ENCODE measurements at places on chromosomes 16 and 17.

DNA sequence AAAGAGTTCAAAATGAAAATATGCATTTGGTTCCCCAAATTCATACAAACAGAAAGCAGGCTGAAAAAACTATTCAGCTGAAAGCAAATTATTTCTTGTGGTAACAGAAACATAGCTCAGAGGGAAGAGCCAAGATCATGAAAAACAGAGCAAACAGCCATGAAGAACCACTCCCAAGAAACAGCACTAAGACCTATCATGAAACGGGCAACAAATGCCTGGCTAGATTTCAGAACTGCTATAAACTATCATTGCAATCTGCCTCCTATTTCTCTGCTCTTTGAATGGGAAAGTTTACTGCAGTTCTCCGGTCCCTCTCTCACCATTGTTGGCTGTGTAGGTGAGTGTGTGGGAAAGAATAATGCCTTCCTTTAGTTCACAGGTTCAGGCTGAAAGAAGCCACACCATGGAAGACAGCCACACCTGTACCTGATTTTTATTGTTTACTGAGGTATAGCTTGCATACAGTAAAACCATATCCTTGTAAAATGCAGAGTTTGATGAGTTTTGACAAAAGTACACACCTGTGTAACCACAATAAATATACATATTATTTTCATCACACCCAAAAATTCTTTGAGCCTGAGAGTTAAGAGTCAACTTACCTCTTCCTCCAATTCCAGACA, 48.2 kb downstream of the CEP112 start:
- DNase-seq, result no peak

DNA sequence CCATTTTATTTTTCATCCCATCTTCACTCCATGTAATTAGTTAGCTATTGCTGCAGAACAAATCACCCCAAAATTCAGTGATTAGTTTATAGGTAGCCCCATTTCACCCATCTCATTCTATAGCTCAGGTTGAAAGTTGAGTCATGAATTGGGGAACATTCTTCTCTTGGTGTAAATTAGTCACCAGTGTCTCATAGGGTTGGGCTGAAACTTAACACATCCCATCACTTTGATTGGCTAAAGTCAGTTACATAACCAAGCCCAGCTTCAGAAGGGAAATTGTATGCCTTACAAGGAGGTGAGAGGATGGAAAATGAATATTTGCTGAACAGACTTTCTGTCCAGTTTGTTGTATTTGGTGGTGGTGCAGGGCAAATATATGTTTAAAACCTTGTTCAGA, 477.5 kb downstream of the WWOX start:
- DNase-seq, result no peak

DNA sequence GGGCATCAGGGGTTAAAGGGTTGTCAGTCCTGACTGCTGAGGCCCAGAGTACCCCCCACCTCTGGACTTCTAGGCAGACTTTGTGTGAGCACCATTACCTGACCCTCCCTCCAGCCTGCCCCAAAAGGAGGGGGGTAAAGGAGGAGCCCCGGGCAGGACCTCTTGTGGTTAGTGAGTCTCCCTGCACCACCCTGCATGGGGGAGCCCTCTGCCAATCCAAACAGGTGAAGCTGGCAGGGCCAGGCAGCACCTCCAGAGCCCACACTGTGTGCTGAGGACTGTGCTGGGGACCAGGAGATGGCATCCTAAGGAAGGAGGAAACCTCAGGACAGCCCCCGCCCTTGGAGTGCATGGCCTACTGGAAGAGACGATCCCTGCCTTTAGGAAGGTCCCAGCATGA, 2.6 kb upstream of the KRT14 start:
- DNase-seq, result no peak

- DNase-seq, result no peak
Observed at GRCh38 chr17:63291258-63291657, 154.8 kb downstream of the CYB561 start.

GRCh38 chr17:4537451-4538235, 17.5 kb downstream of the MYBBP1A start:
- DNase-seq, result no peak

GRCh38 chr17:33709881-33710280, 416.8 kb upstream of the ASIC2 start:
- DNase-seq, result no peak

DNA sequence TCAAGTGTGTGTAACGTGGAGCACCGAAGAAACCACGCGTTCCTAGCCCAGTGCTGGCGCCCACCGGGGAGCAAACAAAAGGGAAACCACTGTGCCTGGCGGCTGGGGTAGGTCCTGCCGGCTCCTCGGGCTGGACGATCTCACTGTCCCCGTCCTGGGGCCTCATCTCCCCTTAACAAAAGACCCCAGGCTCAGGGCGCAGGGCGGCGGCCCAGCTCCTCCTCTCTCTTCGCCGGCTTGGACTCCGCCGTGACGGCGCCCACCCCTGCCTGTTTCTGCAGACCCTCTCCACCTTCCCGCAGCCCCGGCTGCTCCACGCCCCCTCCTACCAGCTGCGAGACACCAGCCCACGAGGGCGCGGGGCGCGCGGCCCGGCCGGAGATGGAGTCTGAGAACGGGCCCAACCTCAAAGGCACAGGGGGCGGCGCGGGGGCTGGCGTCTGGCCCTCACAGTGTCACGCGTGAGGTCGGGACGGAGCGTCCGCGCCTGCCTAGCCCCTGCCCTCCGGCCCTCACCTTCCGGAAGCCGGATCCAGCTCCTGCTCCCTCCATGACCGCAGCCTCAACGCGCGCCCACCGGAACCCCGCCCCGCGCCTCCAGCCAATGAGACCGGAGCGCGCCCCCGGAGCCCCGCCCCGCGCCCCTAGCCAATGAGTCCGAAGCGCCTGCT, at the start of gene CENPX:
TSS of gene CENPX (minus strand) at position 569 of the 671 bp plus-strand sequence. CDS start at position 552, 17 bp downstream.
- no peak for DNase-seq

GRCh38 chr17:70190959-70191805, 21.9 kb downstream of the KCNJ2 start:
- no peak for DNase-seq

DNA sequence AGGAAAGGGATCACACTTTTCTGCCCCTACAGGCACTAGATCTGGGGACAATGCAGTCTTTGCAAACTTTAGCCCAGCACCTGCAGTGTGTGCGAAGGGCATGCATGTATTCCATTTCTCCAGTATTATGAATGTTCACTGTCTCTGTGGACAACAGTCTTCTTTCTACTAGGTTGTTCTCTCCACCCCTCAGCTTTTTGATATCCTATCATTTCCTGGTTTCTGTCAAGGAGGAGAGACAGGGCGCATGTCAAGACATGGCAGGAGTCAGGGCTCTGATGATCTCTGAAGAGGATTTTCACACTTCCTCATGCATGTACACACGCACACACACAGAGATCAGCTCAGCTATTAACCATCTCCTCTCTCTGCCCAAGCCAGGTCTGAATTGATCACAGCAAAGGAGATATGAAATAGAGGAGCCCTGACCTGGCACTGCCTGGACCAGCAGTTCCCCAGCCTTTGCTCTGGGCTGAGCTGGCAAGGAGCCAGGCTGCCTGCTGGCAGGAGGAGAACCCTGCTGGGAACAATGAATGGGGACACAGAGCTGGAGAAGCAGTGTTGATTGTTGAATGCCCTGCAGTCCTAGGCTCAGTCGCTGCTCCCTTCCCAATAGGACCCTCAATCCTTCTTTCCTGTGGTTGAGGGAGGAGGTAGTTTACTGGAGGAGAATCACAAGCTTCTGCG, 2.6 kb downstream of the GPR179 start:
- no peak for DNase-seq

DNA sequence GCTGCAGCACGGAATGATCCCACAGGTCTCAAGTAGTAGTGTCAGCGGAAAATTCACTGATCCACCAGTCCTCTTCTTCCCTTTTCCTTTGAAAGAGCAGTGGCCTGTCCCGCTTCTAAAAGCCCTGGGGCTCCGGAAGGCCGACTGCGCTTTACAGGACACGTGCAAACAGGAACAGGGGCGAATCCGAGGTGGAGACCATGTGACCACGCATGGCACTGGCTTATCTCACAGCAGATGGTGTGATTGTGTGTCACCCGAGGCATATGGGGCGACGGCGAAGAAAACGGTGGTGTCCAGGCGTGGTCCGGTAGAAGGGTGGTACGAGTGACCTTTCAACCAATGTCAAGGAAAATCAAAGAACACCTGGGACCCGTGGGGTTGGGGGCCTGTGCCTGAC, 12.0 kb upstream of the KCNJ18 start:
- no peak for DNase-seq

DNA sequence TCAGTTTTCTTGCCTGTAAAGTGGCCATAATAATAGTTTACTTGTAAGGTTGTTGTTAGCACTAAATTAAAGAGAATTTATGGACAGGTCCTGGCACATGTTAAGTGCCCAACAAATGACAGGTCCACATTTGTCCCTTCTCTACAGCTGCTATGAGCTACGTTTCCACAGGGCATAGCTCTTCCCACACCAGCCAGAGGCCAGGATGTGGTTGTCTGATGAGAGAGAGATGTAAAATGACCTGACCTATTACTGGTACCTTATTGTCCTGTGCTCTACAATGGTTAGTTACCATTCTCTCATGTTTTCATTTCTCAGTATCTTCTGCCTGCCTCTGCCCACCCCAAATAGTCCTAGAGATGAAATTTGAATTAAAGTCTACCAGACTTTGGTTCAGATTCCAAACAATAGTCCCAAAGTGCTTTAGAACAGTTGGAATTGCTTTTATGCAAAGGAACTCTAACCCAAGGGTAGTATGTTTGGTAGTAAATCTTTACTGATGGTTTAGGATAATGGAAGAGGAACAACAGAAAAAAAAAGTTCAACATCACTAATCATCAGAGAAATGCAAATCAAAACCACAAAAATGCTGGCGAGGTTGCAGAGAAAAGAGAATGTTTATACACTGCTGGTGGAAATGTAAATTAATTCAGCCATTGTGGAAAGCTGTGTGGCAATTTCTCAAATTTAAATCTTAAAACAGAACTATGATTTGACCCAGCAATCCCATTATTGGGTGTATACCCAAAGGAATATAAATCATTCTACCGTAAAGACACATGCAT, 57.1 kb upstream of the ANKFN1 start:
- DNase-seq, result no peak

GRCh38 chr17:63555500-63556156, 5.4 kb downstream of the DCAF7 start:
- no peak for DNase-seq

DNA sequence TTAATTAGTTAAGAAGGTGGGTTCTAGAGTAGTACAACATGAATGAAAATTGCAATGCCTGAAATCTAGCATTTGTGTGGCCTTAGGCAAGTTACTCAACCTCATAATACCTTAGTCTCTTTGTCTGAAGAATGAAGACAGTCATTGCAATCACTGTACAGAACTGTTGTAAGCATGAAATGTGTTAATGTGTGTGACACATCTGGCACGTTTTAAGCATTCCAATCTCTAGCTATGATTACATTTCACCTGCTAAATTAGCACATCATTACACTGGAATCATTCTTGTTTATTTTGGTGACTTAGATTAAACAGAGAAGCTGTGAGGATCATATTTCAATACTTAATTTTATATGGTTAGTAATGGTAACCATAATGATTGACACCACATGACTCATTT, 629.7 kb upstream of the KIF2B start:
- no peak for DNase-seq

DNA sequence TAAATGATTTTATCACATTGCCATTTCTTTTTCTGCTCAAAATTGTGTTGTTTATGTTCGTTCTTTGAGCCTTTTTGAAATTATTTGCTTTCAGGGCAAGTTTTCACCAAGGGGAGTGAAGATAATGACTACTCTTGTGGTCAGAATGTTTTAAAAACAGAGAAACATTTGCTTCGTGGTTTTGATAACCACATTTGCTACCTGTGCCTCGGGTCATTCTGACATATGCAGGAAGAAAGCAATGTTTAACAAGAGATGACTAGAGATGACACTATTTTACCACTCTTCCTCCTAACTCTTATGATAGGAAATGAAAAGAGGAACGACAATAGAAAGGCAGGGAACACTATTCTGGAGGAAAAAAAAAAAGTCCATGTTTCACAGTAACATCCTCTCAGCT, 1496.5 kb upstream of the GOT2 start:
- DNase-seq, result no peak

- no peak for DNase-seq
Observed at GRCh38 chr17:67283731-67284516, 38.9 kb upstream of the HELZ start.

- no peak for DNase-seq
Observed at GRCh38 chr16:27152121-27152520, 51.2 kb upstream of the KDM8 start.

DNA sequence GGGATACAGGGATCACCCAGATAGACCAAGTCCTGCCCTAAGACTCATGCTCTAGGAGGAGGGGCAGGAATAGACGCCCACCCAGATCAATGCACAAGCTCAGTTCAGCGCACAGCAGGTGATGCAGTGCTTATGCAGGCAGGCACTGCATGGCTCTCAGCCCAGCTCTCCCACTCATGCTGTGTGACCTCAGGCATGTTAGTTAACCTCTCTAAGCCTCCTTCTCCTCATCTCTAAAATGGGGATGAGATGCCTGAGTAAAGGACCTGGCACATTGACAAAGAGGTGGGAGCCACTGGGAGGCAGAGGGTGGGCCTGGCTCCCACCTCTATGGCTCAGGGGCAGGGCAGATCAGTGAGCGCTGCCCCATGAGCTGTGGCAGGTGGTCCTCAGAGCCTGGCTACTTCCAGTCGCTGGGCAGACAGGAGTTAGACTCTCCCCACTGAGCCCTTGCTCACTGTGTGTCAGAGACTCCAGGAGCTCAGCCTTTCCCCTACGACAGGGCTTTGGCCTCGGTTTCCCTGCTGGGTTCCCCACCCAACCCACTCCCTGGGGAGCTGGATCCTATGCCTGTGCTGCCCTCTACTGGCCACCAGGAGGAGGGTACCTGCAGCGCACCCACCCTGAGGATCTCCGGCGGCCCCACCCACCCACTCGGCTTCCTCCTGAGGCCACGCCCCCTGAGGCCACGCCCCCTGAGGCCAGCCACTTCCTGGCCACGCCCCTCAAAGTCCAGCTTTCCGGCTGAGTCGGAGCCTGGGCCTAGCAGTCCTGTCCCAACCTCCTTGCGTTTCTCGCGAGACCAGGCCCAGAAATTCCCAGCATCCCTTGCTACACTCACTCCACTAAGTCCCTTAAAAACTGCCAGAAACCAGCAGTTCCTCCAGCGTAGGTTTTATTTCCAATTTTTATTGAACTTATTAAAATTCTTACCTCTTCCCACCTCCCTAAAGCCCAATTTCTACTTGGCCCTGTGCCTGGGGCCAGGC, 196.1 kb downstream of the GSG1L start:
- DNase-seq, result peak; percentile 7

GRCh38 chr17:60371818-60372510, 20.0 kb downstream of the USP32 start:
- DNase-seq, result no peak

DNA sequence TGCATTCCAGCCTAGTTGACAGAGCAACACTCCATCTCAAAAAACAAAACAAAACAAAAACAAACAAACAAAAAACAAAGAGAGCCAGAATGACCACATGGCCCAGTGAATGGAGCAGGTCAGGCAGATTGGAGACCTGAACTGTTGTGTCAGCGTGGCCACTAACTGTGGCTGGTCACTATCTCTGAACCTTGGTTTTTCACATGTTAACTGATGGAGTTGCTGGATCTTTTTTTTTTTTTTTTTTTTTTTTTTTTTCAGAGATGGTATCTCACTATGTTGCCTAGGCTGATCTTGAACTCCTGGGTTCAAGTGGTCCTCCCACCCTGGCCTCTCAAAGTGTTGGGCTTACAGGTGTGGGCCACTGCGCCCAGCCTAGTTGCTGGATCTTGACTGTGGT, 31.8 kb downstream of the RHBDL3 start:
- DNase-seq, result no peak

- no peak for DNase-seq
Observed at GRCh38 chr17:67452681-67453554, 75.8 kb downstream of the PITPNC1 start.

All from stimulated activated CD8-positive, alpha-beta memory T cell treated with anti-CD3 and anti-CD28 coated beads, Interleukin-15, amount 100 ng/mL, for 4 hours (primary cell).